ENCODE measurements at places on chromosomes 4 and X. TPM values are rescaled to one million over a fixed set of nuclear protein-coding genes. Genes with fewer than 3 reads are reported as not detected.
A peak's percentile ranks its signal among the peaks of the same experiment; 100 is the strongest.

The ARMCX5 gene
- polyA plus RNA-seq, result 15.9 TPM

GRCh38 chrX:13090339-13091110 is 46.1 kb upstream of the FAM9C start:
- no peak for DNase-seq

- no peak for DNase-seq
These were observed 9.1 kb downstream of the CYP4V2 start for GRCh38 chr4:186200516-186200915.

- DNase-seq, result no peak
These were observed 254.7 kb downstream of the PALLD start for GRCh38 chr4:168751263-168752225.

DNA sequence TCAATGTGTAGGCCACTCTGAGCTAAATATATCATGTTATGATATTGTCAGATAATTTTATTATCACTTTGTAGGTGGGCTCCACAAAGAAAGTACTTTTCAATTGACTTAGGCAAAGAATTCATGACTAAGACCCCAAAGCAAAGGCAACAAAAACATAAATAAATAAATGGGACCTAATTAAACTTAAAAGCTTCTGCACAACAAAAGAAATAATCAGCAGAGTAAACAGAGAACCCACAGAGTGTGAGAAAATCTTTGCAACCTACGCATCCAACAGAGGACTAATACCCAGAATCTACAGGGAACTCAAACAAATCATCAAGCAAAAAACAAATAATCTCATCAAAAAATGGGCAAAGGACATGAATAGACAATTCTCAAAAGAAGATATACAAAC is 15.2 kb upstream of the PDLIM5 start:
- DNase-seq, result no peak

DNA sequence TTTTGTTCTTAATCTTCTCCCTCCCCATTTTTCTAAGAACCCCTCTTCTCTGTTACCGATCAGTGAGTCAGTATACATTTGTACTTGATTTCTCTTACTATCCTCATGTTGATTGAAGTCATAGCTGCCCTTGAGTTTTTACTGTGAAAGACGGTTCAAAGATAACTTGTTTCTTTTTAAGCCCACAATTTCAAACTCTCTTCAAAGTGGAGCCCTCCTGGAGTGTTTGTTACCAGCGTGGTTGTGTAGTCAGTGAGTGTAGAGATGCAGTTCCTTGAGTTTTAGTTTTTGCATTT is 7.9 kb downstream of the PPP1R3F start:
- no peak for DNase-seq

- no peak for DNase-seq
These were observed 122.5 kb upstream of the TEX13D start for GRCh38 chrX:124209792-124210576.

The REELD1 gene
- 1.1 TPM for polyA plus RNA-seq

GRCh38 chr4:138327338-138327737 is 85.2 kb upstream of the SLC7A11 start:
- no peak for DNase-seq

GRCh38 chr4:118911238-118911703 is 22.6 kb downstream of the SYNPO2 start:
- no peak for DNase-seq

- DNase-seq, result no peak
These were observed 65.7 kb downstream of the ZFYVE28 start for GRCh38 chr4:2352729-2353221.

The CXCL10 gene
- 4.1 TPM for polyA plus RNA-seq

DNA sequence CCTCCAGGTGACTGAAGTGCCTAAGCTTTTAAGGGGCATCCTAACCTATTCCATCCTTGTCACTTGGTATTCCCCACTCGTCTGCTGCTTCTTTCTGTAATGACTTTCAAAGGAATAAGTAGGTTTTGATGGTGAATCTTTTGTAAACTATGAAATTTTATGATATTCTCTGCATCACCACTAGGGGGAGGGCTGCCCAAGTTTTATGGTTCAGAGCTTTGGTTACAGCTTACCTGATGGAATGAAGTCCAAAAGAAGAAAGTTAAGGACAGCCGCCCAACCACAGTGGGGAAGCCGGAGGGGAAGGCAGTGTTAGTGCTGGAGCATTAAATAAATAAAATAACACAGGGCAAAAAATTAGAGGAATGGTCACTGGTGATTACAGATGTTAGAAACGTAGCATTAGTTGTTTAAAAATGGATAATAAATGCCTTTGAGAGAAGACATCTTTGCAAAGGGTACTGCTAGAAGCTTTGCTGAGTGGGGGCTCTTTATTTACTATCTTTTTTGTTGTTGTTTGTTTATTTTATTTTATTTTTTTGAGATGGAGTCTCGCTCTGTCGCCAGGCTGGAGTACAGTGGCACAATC is 204.9 kb downstream of the GBA3 start:
- peak; percentile 17 for DNase-seq

The PAGE2B gene
- polyA plus RNA-seq, result not detected

DNA sequence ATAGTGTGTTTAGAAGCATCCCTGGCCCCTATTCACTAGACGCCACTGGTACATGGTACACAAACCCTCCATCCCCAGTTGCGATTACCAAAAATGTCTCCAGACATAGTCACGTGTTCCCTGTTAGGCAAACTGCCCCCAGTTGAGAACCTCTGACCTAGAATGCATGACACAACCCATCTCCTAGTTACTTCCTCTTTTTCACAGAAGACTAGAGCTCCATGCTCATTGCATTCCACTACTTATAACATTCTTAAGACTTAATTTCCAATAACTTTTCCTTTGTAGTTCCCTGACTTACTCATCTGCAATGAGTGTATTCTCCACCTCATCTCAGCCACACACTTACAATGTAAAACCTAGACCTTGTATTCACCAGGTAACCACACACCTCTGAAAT is 68.6 kb downstream of the PRSS12 start:
- DNase-seq, result no peak

DNA sequence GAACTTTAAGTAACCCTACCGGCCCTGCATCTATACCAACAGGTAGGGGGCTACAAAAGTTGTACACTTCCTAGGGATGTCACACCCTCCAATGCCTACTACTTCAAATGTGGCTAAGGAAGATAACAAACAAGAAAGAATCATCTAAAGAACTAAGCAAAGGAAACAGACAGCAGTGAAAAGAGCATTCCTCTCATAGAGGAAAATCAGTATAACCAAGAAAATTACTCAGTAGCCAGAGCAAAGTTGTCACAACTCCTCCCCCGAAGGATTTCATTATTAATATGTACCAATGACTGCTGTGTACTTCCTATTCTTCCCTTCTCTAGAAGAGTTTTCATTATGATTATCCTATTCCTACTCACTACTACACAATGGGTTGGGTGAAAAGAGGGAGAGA is 12.6 kb downstream of the ANKRD17 start:
- DNase-seq, result no peak

The MAB21L2 gene
- polyA plus RNA-seq, result not detected

The CT45A10 gene
- polyA plus RNA-seq, result not detected

GRCh38 chr4:189177130-189177529 is 763.5 kb upstream of the FRG1 start:
- DNase-seq, result no peak

- no peak for DNase-seq
These were observed 117.1 kb downstream of the RPA4 start for GRCh38 chrX:97000682-97001368.

DNA sequence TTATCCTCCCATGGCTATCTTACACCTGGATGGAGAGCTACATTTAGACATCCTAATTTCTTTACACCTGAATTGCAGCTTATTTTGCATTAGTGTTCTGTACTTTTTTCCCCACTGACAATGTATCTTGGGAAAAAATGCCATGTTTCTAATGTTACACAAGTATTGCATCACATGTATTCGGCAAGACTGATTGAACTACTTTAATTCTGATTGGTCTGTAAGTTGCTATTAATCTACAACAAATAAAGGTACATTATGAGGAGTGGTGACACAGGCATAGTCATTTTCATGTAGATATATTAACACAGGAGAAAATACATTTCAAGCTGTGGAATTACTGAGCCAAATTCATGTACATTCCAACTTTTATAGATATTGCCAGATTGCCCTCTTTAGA is 558.0 kb downstream of the TRIML1 start:
- no peak for DNase-seq

The GAGE12H gene
- not detected for polyA plus RNA-seq

GRCh38 chr4:101958547-101958946 is 168.0 kb downstream of the BANK1 start:
- DNase-seq, result no peak

DNA sequence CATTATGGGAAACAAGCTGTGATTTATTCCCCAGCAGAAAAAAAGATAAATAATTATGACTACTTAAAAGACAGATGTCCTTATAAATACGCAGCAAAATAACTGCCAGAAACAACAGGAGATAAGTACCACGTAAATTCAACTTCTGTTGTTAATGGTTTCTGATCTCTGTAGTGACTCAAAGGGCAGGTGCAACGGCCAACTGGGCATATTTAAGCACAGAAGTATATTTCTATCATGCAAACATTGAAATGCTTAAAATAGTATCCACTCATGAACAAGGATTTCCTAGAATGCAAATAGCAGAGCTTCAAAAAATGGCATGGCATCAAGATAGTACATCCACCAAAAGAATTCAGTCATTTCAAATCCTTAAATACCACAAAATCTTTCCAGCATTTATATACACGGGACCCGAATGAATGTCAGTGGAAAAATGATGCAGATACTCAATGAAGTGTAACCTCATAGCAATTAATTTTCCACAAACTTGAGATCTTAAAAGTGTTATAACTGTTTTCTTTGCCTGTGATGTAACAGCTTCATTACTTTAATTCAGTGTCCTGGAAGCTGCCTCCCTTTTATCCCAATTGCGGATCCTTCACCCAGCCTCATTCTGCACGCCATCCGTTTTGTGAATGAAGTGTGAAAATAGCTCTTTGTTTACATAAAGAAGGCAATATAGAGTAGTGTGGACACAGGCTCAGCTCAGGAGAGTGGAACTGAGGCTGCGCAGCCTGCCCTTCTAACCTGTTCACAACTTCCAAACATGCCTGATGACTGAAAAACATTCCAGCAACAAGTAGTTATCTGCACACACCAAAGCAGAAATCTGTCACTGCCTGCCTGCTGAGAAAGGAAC is 10.2 kb downstream of the PDGFC start:
- no peak for DNase-seq
